ENCODE measurements at places on chromosomes 2 and 18. TPM values are rescaled to one million over a fixed set of nuclear protein-coding genes. Genes with fewer than 3 reads are reported as not detected.

- DNase-seq, result no peak
Measured at GRCh38 chr2:134640494-134640893, 78.3 kb downstream of the TMEM163 start.

GRCh38 chr2:234747833-234748559, 203.8 kb upstream of the SH3BP4 start:
- no peak for DNase-seq

The TMEM247 gene
- polyA plus RNA-seq, result not detected

DNA sequence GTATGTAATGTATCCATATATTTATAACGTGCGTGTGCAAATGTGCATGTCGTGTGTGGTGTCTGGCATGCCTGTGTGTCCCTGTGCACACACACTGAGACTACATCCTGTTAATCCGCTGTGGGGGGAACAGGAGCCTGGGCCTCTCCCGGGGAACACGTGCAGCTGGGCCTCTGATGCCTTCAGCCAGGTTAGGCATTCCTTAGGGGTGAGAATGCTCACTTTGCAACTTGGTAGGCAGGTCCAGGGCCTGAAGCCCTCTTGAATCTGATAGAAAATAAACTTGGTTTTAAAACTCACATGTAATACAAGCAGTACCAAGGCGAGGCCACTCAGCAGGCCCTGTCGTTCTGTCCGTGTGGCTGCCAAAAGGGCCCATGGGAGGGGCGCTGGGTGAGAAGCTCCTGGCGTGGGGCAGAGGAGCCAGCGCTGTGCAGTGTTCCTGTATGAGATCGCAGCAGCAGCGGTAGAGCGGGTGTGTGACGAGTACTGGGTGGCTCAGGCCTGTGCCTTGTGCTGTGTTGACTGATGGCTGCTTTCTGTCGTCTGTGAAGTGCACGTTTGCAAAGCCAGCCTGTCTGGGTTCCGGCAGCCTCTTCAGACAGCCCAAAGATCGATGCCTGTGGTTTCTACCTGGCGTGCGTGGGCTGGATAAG, 16.2 kb downstream of the SALL3 start:
- DNase-seq, result no peak

The ASB18 gene
- not detected for polyA plus RNA-seq

DNA sequence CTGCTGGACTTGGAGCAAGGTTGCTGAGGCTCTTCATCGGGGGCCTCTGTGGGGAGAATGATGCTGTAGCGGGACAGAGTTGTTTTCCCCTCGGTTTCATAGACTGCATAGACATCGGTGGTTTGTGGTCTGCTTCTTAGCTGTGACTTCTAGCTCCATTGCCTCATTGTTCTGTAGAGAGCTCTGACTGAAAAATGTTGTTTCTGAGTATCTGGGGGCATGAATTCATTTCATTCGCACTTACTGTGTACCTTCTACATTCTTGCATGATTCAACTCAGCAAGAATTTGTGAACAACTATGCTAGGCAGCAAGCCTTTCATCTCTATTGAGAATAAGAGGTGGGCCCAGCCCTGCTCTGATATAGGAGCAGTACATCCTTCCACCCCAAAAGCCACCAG, 406.8 kb downstream of the NBAS start:
- DNase-seq, result no peak

DNA sequence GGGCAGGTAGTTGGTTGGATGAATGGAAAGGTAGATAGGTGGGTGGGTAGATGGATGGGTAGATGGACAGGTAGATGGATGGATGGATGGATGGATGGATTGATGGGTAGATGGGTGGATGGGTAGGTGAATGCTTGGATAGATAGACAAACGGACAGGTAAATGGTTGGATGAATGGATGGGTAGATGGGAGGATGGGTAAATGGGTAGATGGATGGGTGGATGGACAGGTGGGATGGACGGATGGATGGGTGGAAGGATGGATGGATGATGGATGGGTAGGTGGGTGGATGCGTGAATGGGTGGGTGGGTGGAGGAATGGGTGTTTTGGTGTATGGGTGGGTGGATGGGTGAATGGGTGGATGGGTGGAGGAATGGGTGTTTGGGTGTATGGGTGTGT, 50.1 kb upstream of the ASAP2 start:
- no peak for DNase-seq

- no peak for DNase-seq
Measured at GRCh38 chr2:212816267-212816666, 277.7 kb upstream of the ERBB4 start.

The SLC66A2 gene
- polyA plus RNA-seq, result 47.8 TPM

DNA sequence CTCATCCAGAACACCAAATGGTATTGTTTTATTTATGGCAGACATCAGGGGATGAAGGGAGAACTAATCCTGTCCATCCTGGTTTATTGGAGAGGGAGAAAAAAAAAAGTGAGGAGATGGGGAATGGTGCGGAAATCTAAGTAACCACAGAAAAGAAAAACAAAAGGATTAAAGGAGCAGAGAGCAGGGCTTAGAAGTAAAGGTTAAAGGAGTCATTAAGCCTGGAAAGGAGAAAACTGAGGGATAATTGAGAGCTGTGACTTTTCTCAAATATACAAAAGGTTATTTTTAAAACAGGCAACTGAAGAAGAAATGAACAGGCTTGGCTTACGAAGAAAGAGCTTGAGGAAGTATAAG, 127.2 kb upstream of the PPP1CB start:
- DNase-seq, result no peak

DNA sequence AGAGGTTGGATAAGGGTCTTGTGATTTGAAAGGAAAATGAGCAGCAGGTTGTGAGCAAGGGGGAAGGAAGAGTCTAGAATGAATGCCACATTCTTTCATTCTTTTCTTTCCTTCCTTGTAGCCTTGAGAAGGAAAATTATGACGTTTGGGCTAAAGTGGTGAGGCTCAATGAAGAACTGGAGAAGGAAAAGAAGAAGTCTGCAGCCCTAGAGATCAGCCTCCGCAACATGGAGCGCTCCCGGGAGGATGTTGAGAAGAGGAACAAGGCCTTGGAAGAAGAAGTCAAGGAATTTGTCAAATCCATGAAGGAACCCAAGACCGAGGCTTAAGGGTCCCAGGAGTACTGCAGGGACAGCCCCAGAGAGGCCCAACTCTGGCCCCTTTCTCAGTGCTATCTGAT, 45.3 kb downstream of the BMP10 start:
- no peak for DNase-seq

- DNase-seq, result no peak
Measured at GRCh38 chr2:17795309-17795708, 21.0 kb upstream of the MSGN1 start.

GRCh38 chr2:100733391-100734187, 86.3 kb upstream of the NPAS2 start:
- no peak for DNase-seq

- DNase-seq, result no peak
Measured at GRCh38 chr18:59833785-59834184, 66.0 kb upstream of the PMAIP1 start.

GRCh38 chr2:128446049-128446873, 127.6 kb upstream of the HS6ST1 start:
- no peak for DNase-seq

GRCh38 chr2:29430382-29431112, 315.3 kb downstream of the CLIP4 start:
- DNase-seq, result no peak

GRCh38 chr2:84888401-84889276, 7.8 kb upstream of the TRABD2A start:
- DNase-seq, result no peak

DNA sequence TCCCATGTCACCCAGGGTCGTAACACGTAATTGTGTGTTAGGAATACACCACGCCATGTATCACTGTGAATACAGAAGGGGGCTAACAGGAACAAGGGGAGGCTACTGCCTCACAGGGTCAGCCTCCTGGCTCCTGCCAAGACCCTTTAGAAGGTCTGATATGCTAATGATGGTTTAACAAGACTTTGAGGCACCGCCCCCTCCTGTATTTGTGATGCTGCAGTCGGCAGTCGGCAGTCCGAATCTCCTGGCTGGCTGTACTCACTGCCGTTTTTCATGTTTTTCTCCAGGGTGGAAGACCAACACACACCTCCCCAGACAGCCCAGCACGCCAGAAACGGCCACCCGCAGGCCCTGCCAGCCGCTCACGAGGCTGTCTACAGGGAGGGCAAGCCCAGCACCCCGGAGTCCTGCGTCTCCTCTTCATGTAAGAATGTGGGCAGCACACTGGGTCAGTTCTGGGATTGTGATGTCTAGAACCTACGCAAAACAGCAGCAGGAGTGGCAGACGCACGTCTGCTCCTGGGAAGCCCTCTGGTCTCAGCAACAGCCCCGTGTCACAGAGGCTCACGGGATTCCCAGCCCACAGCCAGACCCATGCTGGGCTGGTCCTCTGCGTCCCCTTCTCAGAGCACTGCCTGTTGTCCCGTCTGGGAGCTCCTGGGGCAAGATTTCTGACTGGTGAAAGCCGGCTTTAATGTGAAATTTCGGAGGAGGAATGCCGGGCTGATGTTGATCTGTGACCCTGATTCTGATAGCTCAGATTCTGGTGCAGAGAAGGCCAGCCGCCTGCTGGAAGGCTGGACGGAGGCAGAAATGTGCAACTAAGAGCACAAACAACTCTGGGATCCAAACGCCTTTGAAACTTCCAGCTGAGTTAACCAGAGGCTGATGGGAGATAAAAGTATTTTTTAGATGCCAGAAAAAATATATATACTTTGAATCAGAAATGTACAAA, 39.7 kb upstream of the B3GNT7 start:
- DNase-seq, result no peak

The TFCP2L1 gene
- 0.41 TPM for polyA plus RNA-seq

- DNase-seq, result no peak
Measured at GRCh38 chr2:128646091-128646490, 327.4 kb upstream of the HS6ST1 start.

The SRBD1 gene
- 7.2 TPM for polyA plus RNA-seq

All from urinary bladder (tissue), 4 donors.